SJSA1 (cell line): ENCODE measurements at places on chromosomes 7 and 10. TPM values are rescaled to one million over a fixed set of nuclear protein-coding genes. Genes with fewer than 3 reads are reported as not detected.

Gene CHN2
- 0.21 TPM in 1 of 2 replicates, not detected in the other for total RNA-seq

Gene LRGUK
- 0.05 TPM in 1 of 2 replicates, not detected in the other for total RNA-seq

Gene LEP
- total RNA-seq, result not detected in 2 replicates

- no peaks in the 10 kb centered on the region for H3K4me1 ChIP-seq
- DNase-seq, result no peak
- no peak overlapping the region for H3K27ac ChIP-seq
Measured at GRCh38 chr7:45482451-45482850, 91.7 kb upstream of the ADCY1 start.

GRCh38 chr10:12476656-12477055 lies 127.3 kb downstream of the CAMK1D start:
- H3K4me1 ChIP-seq, result no peaks in the 10 kb centered on the region
- H3K4me3 ChIP-seq, result no peak overlapping the region
- no peaks in the 10 kb centered on the region for H3K27me3 ChIP-seq
- H3K36me3 ChIP-seq, result no peaks in the 10 kb centered on the region
- no peak overlapping the region for H3K27ac ChIP-seq

- H3K4me3 ChIP-seq, result no peak overlapping the region
- no peak overlapping the region for H3K27ac ChIP-seq
- H3K36me3 ChIP-seq, result no peaks in the 10 kb centered on the region
- H3K4me1 ChIP-seq, result no peaks in the 10 kb centered on the region
Measured at GRCh38 chr10:20084451-20084850, 268.2 kb downstream of the PLXDC2 start.

- H3K27me3 ChIP-seq, result no peaks in the 10 kb centered on the region; the same call in 1 of the 2 replicates
- no peak overlapping the region for H3K4me3 ChIP-seq
- no peaks in the 10 kb centered on the region for H3K4me1 ChIP-seq
- no peak for DNase-seq
Measured at GRCh38 chr10:43237128-43237527, 29.7 kb downstream of the RASGEF1A start.

- peaks cover 6% of the 10 kb centered on the region; the same call in 1 of the 2 replicates for H3K36me3 ChIP-seq
- peak overlapping the region; percentile 95 for H3K4me3 ChIP-seq
- H3K27ac ChIP-seq, result no peak overlapping the region
Measured at GRCh38 chr10:115094416-115095140, 1.4 kb downstream of the ATRNL1 start.
